ENCODE measurements at places on chromosomes 3 and 15.
A peak's percentile ranks its signal among the peaks of the same experiment; 100 is the strongest.

GRCh38 chr3:122355612-122356011 is 27.4 kb downstream of the MIX23 start:
- DNase-seq: no peak

GRCh38 chr3:58588030-58588614 is 10.9 kb upstream of the FAM107A start:
- DNase-seq: no peak

DNA sequence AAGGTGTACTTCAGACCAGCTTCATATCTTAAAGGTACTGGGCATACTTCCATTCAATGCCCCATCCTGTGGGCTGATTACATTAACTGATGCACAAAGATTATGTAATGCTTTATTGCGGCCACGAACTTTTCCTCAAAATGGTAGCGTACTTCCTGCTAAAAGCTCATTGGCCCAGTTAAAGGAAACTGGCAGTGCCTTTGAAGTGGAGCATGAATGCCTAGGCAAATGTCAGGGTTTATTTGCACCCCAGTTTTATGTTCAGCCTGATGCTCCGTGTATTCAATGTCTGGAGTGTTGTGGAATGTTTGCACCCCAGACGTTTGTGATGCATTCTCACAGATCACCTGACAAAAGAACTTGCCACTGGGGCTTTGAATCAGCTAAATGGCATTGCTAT is 3.4 kb downstream of the SKIL start:
- no peak for DNase-seq

- DNase-seq: no peak
These were observed 57.3 kb downstream of the FRMD5 start for GRCh38 chr15:44137750-44138149.

DNA sequence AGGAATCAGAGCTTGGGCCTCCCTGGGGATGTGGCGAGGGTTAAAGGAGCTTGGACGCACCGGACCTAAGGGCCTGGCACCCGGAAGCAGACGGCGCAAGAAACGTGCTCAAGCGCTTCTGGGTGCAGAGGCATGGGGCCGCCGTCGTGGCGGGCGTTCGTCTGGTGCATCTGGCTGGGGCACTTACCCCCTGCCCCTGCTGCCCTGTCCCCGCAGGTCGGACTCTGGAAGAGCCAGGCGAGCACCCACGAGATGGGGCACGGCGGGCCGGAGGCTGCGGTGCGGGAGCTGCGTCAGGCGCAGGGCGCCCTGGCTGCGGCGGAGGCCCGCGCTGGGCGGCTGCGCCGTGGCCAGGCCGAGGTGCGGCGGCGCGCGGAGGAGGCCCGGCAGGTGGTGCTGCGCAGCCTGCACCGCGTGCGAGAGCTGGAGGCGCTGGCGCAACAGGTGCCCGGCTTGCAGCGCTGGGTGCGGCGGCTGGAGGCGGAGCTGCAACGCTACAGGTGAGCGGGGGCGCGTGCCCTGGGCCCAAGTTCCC is 2.5 kb downstream of the EFCC1 start:
- peak; percentile 73 for DNase-seq

All from heart left ventricle (tissue), 16 donors.